ENCODE measurements at places on chromosomes 11 and 22. TPM values are rescaled to one million over a fixed set of nuclear protein-coding genes. Genes with fewer than 3 reads are reported as not detected.

The BIRC3 gene
- 0.78 TPM for polyA plus RNA-seq

The STK33 gene
- 32.6 TPM for polyA plus RNA-seq

The CHORDC1 gene
- 68.1 TPM for polyA plus RNA-seq

The SUN2 gene
- 70.2 TPM for polyA plus RNA-seq

The CDHR5 gene
- 46.3 TPM for polyA plus RNA-seq

The RTN4RL2 gene
- polyA plus RNA-seq, result 3.1 TPM

The SLC22A8 gene
- 45.4 TPM for polyA plus RNA-seq

The CARNS1 gene
- 4.4 TPM for polyA plus RNA-seq

The KREMEN1 gene
- polyA plus RNA-seq, result 24.7 TPM

The VPS37C gene
- 15.6 TPM for polyA plus RNA-seq

The OR51E2 gene
- polyA plus RNA-seq, result 0.66 TPM

The CNGA4 gene
- 0.23 TPM for polyA plus RNA-seq

The LMO2 gene
- 34.4 TPM for polyA plus RNA-seq

DNA sequence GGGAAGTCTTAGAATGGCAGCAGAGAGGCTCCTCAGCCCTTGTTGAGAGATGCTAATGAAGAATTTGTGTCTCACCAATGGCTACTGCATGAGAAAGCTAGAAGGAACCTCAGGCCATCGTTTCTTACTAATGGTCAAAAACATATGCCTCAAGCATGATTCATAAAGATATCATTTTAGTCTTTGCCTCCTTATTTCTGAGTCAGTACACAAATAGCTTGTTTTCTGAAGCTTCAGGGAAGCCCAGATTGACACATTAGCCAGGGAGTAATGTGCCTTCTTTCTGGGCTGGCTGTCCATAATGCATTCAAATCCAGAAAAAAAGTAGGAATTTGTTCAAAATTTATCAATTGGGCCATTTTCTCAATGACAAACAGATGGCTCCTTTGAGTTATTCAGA, 169.4 kb upstream of the ZBED5 start:
- no peak for DNase-seq

DNA sequence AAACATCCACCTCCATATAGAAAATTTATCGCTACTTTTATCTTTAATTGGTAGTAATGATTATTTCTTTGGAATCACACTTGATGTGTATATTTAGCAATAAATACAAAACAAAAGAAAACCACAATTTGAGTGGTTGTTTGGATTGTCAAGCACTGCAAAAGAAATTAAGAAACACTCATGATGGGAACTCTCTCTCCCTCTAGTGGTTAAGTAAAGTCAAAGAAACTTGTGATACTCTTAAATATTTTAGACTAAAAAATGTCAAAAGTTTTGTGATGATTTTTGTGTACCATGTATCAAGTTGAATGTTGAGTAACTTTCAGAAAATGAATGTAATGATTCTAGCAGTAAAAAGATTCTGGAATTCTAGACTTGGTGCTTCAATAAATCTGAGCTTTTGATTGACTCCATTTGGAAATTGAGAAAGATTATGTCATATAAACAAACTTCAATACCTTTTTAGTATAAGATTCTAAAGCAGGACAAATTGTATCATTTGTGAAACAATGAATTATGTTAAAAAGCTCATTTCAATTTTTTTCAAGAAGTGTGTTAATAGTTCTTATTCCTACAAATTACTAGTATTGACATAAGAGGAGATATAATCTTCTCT, 20.8 kb downstream of the MUC15 start:
- no peak for DNase-seq

- no peak for DNase-seq
Observed at GRCh38 chr11:10762913-10763421, 11.9 kb downstream of the CTR9 start.

- DNase-seq, result no peak
Observed at GRCh38 chr11:25377466-25377865, 880.6 kb downstream of the LUZP2 start.

- DNase-seq, result no peak
Observed at GRCh38 chr11:58641803-58642581, 19.5 kb downstream of the CNTF start.

- no peak for DNase-seq
Observed at GRCh38 chr22:38923463-38924346, 33.7 kb upstream of the APOBEC3A start.

GRCh38 chr11:79059141-79059540, 381.7 kb downstream of the TENM4 start:
- no peak for DNase-seq

- no peak for DNase-seq
Observed at GRCh38 chr11:69261116-69261515, 32.8 kb upstream of the MYEOV start.

DNA sequence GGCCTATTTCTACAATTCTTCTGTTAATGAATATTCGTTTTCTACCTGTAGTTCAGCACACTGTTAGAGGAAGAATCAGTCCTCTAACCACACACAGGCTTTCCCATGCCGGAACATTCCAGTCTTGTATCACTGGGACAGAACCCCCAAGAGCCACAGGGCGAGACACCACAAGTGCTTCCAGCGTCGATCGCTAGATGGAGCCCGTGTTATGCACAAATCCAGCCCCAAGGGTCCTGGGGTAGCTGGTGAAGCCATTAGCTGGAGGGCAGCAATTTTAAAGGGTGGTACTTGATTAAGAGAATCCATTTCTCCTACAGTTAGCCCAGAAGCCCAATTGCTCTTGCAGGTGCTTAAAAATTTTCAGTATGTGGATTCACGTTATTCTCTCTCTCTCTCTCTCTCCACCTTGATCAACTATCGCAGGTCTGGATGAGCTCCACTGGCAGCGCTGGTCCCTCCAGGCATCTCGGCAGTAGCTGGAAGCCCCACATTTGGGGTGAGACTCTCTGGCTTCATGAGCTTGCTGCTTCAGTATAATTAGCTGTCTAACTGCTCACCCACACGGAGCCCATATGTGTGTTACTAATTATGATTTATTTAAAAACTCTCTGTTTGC, 148.2 kb upstream of the SNX19 start:
- DNase-seq, result peak; percentile 13

- no peak for DNase-seq
Observed at GRCh38 chr11:71946144-71946571, 17.3 kb downstream of the RNF121 start.

- no peak for DNase-seq
Observed at GRCh38 chr11:70437111-70437784, 38.9 kb downstream of the CTTN start.

DNA sequence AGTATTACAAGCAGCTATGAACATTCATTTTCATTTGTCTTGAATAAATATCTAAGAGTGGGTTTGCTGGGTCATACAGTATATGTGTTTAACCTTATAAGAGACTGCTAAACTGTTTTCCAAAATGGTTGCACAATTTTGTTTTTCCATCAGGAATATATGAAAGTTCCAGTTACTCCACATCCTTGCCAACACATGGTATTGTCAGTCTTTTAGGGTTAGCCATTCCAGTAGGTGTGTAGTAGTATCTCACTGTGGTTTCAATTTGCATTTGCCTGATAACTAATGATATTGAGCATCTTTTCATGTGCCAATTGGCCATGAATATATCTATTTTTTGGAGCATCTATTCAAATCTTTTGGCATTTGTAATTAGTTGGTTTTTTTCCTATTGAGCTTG, 7.7 kb upstream of the CCDC83 start:
- no peak for DNase-seq

DNA sequence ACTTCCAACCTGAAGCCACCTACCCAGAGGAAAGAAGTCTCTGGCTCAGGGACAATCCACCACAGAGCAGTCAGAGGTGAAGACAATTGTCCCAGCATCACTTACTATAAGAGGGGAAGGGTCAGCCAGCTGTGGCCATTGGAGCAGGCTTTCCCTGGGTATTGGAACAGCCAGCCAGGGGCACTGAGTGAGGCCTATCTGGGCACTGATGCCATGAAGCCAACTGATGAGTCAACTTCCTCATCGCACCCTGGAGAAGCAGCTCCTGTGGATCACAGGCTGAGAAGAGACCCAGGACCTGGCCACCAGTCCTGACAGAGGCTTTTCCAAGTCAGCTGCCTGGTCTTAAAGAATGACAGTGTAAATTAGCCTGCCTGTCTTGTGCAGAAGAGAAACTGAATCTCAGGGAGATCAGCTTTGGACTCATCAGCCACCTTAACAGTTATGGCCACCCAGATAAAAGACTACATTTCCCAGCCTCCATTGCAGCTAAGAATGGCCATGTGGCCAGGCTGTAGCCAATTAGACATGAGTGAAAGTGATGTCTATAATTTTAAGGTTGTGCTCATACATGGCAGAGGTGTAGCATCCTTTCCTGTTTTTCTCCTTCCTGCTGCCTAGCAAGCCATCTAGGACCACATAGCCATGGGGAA, 19.0 kb downstream of the CHST1 start:
- DNase-seq, result no peak

DNA sequence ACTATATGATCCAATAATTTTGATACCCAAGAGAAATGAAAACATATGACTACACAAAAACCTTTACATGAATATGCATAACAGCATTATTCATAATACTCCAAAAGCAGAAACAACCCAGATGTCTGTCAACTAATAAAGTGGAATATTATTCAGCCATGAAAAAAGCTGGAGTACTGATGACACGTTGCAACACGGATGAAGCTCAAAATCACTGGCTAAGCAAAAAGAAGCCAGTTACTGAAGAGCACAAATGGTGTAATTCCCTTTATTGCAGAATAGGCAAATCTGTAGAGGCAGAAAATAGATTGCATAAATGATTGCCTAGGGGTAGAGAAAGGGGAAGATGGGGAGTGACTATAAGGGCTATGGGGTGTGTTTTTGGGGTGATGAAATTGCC, 117.6 kb upstream of the FGF3 start:
- DNase-seq, result no peak

DNA sequence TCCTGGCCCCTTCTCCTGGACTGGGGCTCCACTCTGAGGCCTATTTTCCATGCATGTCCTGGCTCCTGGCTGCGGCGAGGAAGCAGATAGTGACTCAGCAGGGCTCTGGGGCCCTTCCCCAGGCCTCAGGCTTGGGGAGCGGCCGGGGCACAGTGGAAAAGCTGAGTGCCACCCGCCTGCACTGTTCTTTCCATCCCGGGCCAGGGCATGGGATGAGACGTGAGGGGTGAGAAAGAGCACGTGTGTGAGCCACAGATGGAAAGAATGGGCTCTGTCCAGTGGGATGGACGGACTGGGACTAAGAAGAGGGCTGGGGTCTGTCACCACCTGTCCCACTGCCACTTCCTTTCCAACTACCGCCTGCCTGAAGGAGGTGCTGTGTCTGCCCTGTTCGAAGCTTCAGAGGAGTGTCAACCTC, 12.8 kb downstream of the SLC37A2 start:
- DNase-seq, result no peak

- no peak for DNase-seq
Observed at GRCh38 chr11:15622231-15622890, 507.6 kb downstream of the INSC start.

DNA sequence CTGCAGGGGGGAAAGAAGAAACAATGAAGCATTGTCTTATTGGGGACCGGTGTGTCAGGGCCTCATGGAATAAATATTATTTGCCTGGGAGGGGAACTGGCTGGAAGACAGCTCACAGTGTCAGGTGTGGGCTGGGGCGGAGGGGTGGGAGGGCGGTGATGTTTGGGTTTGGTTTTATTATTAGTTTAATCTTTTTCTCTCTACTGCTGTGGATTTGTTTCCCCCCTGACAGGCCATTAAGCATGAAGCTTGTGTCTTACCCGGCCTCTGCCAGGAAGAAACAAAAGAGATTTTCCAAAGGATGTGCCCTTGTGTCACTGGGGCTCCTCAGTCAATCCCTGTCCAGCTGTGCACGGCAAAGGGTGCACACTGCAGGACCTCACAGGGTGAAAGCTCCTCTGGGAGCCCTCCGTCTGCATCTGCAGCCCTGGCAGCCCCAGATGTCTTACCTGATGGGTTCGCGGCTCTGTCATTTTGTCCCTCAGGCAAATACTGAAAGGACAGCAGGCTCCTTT, 203.1 kb upstream of the TMEM45B start:
- no peak for DNase-seq

DNA sequence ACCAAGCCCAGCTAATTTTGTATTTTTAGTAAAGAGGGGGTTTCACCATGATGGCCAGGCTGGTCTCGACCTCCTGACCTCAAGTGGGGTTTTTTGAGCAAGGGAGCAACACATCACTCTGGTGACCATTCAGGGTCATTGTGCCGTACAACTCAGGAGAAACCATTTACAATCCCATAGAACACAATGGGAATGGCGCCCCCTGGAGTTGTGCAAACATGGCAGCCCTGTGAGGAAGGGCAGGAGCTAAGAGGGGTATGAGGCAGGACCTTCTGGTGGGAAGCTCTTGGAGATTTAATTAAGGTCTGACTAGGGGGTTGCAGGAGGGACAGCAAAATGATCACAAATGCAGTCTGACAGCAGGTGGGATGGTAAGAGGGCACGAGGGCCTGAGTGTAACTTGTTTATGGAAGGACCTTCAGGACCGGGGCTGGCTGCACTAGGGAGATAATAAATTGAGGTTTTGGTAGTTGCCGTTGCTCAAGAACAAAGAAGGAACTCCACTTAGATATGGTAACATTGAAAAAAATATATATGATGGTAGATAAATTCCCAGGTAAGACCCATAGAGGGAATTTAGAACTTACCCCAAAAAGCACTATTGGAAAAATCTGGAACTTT, 9.1 kb upstream of the CSF2RB start:
- DNase-seq, result no peak

- DNase-seq, result no peak
Observed at GRCh38 chr22:23243006-23243573, 62.8 kb downstream of the BCR start.

- no peak for DNase-seq
Observed at GRCh38 chr11:111977146-111978027, 40.2 kb downstream of the DIXDC1 start.

- no peak for DNase-seq
Observed at GRCh38 chr11:111826322-111826950, 44.9 kb downstream of the ALG9 start.

DNA sequence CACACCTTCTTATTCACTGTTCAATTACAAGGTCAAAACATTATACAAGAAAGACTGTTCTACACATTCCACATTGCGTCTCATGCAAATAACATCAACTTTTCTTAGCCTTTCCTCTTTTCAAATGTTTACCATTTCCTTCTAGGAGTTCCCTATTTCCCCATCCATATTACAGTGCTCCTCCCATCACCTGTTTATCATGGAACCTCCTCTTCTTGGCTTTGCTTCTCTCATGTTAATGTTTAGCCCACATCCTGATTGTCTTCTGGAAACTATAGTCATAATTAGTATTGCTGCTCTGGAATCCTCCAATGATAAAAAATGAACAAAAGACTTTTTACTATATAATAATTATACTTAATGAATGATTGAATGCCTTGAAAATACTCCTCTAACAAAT, 21.3 kb downstream of the OR52E1 start:
- no peak for DNase-seq

- DNase-seq, result no peak
Observed at GRCh38 chr22:28943501-28943879, 60.1 kb downstream of the ZNRF3 start.

DNA sequence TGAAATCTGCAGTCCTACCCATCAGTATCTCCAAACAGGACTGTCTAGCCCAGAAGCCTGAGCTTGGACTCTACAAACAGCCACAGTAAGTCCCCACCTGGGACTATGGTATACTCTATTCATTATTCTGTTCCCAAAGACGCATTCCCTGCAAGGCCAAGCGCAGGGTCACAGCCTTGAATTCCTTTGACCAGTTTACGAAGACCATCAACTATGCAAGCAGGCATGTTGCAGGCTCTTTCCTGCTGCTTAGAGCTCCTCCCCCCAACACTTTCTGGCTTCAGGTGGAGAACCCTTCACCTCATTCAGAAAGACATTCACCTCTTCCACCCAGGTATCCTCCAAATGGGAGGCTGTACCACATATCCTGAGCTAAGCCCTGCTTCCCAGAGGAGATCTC, 62.5 kb downstream of the TIMP3 start:
- DNase-seq, result no peak

- no peak for DNase-seq
Observed at GRCh38 chr11:56066980-56067379, 26.1 kb upstream of the OR8I2 start.
